ENCODE measurements at places on chromosomes 3 and 15. TPM values are rescaled to one million over a fixed set of nuclear protein-coding genes. Genes with fewer than 3 reads are reported as not detected.

DNA sequence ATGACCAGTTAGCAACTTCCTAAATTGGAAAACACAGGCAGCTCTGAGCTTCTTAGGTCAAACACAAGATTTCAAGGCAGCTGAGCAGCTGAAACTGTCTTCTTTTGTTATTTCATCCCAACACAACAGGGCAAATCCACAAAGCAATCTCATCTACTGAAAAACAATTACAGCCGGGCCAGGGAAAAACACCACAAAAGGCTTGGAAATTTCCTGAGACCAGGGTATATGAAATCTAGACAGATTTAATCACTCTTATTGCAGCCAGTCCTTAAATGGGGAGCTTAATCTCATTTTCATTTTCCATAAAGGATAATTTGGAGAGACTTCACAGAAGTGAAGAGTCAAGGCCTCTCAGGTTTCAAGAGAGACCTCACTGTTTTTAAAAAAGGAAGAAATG lies 181.8 kb downstream of the SSR3 start:
- no peaks in the 10 kb centered on the region for H3K27me3 ChIP-seq
- H3K4me1 ChIP-seq = no peaks in the 10 kb centered on the region
- no peak for DNase-seq

The GOLGA8S gene
- 0.30 TPM for total RNA-seq

DNA sequence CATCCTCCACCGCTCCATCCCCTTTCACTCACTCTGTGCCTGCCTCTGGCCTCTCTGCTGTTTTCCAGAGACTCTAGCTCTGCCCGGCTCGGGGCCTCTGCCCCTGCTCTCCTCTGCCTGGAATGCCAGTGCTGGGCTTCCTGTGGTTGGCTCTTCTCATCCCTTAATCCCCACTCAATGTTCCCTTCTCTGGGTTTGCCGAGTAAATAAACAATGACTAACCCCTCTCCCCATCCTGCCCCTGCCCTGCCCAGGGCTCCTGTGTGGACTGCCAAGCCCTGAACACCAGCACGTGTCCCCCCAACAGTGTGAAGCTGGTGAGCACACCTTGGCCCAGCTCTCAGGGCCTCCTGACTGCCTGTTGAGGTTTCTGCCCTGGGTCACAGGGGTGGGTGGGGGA lies 12.2 kb downstream of the STAB1 start:
- no peak for DNase-seq
- H3K4me1 ChIP-seq = no peaks in the 10 kb centered on the region
- no peaks in the 10 kb centered on the region for H3K27me3 ChIP-seq
- H3K36me3 ChIP-seq = no peaks in the 10 kb centered on the region

The ACTRT3 gene
- not detected for total RNA-seq

GRCh38 chr15:80615783-80616391 lies 79.2 kb upstream of the ABHD17C start:
- no peak overlapping the region for H3K4me3 ChIP-seq
- DNase-seq = no peak
- H3K36me3 ChIP-seq = no peaks in the 10 kb centered on the region
- H3K27me3 ChIP-seq = no peaks in the 10 kb centered on the region
- no peak overlapping the region for H3K27ac ChIP-seq

The GASK1A gene
- total RNA-seq = not detected

The PLA2G4F gene
- total RNA-seq = not detected

GRCh38 chr3:29914861-29915524 lies 634.1 kb downstream of the RBMS3 start:
- no peak overlapping the region for H3K27ac ChIP-seq
- H3K27me3 ChIP-seq = no peaks in the 10 kb centered on the region
- DNase-seq = no peak
- no peaks in the 10 kb centered on the region for H3K4me1 ChIP-seq

DNA sequence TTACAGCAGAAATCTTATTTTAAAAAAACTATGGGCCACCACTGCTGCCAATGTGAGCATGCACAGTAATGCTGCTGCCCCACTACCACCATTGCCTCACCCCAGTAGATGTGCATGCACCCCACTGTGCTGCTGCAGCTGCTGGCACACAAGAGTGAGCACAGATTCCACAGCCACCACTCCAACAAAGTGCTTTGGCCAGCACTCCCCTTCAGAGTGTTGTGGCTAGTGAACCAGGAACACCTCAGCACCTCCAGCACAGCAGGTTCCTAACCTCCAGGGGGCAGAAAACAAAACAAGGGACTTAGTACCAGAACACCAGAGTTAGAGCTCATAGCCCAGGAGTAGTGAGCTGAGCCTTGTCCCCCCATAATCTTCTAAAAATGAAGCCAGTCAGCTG lies 629.6 kb downstream of the PYDC2 start:
- no peaks in the 10 kb centered on the region for H3K27me3 ChIP-seq
- no peak for DNase-seq
- no peak overlapping the region for H3K27ac ChIP-seq
- no peaks in the 10 kb centered on the region for H3K36me3 ChIP-seq
- no peak overlapping the region for H3K4me3 ChIP-seq
- H3K4me1 ChIP-seq = no peaks in the 10 kb centered on the region

DNA sequence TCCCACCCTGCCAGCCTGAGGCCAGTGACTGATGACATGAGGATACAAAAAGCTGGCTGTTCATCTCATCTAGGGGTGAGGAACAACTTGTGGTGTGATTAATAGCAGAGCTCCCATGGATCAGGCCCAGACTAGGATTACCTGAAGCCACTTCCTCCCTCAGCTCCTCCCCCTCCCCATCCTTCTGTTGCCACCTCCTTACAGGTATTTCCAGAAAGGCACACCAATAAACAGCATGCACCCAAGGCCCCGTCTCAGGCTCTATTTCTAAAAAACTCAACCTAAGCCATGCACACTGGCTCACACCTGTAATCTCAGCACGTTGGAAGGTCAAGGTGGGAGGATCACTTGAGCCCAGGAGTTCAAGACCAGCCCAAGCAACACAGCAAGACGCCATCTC lies 54.1 kb downstream of the SRGAP3 start:
- H3K36me3 ChIP-seq = no peaks in the 10 kb centered on the region
- no peak overlapping the region for H3K4me3 ChIP-seq
- H3K27ac ChIP-seq = no peak overlapping the region

DNA sequence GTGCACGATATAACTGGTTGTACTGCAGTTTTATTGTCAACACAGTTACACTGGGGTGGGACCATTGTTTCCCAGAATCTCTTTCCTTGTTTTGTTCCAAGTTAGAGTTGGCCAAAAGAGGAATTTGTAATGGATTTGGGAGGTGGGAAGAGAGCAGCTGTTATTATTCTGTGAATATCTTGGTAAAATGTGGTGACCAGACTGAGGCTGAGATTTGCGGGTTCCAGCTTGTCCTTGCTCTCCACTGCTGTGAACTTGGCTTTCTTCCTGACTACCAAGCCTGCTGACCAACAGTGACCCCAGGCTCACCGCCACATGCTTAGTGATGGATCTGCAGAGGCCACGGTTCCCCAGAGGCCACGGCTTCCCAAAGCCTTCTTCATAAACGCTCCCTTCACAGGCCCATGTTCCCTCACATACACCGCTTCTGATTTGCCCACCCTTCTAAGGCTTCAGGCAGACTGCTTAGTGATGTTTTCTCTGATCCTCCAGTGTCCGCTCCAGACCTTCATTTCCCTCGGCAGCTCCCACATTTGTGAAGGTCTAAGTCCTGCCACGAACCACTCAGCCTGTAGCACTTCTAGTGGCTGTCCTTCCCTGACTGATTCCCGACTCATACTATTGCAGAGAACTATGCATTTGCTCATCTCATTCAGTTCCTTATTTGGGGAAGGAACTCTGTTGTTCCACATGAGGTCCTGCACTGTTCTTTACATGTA lies 525.5 kb upstream of the RGMA start:
- no peak for DNase-seq
- no peak overlapping the region for H3K4me3 ChIP-seq

DNA sequence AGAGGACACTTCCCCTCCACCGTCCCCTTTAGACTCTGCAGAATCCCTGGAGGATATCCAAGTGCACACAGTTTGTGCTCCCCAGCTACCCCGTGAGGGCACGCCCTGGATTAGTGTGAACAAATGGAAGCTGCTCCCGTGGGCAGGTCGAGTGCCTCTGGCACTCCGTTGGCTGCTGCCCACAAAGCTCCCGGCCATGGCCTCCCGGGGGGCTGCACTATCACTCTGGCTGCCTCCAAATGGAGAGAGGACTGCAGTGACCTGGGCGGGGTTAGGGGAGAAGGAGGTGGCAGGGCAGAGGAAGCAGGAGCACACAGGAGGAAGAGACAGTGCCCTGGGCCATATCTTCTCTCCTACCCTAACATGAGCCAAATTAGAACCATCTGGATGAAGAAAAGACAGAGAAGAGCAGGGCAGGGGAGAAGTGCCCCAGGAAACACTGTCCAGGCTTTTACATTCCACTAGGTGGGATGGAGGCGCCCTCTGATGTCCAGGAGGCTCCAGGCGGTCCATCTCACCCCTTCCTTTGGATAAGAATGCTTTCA lies 29.4 kb upstream of the ACAD9 start:
- no peaks in the 10 kb centered on the region for H3K27me3 ChIP-seq
- H3K4me1 ChIP-seq = peaks cover 18% of the 10 kb centered on the region
- no peak for DNase-seq
- H3K27ac ChIP-seq = no peak overlapping the region

The KLHL40 gene
- not detected for total RNA-seq

GRCh38 chr3:49616061-49616460 lies 58.1 kb upstream of the APEH start:
- H3K4me1 ChIP-seq = no peaks in the 10 kb centered on the region
- no peak overlapping the region for H3K4me3 ChIP-seq
- H3K36me3 ChIP-seq = no peaks in the 10 kb centered on the region
- H3K27me3 ChIP-seq = no peaks in the 10 kb centered on the region
- no peak overlapping the region for H3K27ac ChIP-seq

DNA sequence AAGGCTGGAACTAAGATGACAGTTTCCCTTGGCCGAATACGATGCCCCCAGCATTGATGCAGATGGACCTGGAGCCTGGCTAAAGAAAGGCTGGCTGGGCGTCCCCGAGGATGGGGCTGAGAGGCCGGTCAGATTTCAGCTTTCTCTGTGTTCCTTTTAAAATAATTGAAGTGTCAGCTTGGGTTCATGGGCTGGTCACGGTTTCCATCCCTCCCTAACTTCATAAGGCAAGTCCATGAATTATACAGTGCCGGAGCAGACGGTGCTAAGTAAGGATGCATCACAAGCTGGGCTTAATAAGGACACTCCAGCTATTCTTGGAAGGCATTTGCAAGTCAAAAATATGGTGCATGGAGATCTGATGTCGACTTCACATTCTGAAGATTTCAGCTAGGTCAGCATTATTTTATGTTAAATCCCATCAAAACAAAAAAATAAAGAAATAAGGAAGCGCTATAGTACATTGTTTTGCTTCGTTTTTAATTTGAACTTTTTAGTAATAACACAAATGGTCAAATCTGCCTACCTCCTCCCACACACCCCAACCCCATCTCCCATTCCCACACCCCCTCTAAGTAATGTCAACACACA lies 220.8 kb downstream of the RPLP1 start:
- no peak overlapping the region for H3K4me3 ChIP-seq
- peaks cover 25% of the 10 kb centered on the region for H3K4me1 ChIP-seq
- no peaks in the 10 kb centered on the region for H3K27me3 ChIP-seq
- DNase-seq = no peak
- no peaks in the 10 kb centered on the region for H3K36me3 ChIP-seq

- DNase-seq = no peak
- no peak overlapping the region for H3K27ac ChIP-seq
- no peak overlapping the region for H3K4me3 ChIP-seq
These were observed 2.7 kb downstream of the MYO5C start for GRCh38 chr15:52292780-52293392.

GRCh38 chr15:68106656-68107055 lies 52.5 kb downstream of the PIAS1 start:
- no peak overlapping the region for H3K27ac ChIP-seq
- H3K4me3 ChIP-seq = no peak overlapping the region
- H3K27me3 ChIP-seq = no peaks in the 10 kb centered on the region
- peaks cover 3% of the 10 kb centered on the region for H3K4me1 ChIP-seq
- no peak for DNase-seq

- H3K36me3 ChIP-seq = no peaks in the 10 kb centered on the region
- no peaks in the 10 kb centered on the region for H3K4me1 ChIP-seq
- no peak overlapping the region for H3K4me3 ChIP-seq
- no peak overlapping the region for H3K27ac ChIP-seq
These were observed 17.0 kb downstream of the THAP10 start for GRCh38 chr15:70875001-70875782.

GRCh38 chr3:150666167-150666566 lies 37.6 kb downstream of the ERICH6 start:
- peaks cover 11% of the 10 kb centered on the region for H3K4me1 ChIP-seq
- no peak for DNase-seq
- H3K27ac ChIP-seq = no peak overlapping the region

DNA sequence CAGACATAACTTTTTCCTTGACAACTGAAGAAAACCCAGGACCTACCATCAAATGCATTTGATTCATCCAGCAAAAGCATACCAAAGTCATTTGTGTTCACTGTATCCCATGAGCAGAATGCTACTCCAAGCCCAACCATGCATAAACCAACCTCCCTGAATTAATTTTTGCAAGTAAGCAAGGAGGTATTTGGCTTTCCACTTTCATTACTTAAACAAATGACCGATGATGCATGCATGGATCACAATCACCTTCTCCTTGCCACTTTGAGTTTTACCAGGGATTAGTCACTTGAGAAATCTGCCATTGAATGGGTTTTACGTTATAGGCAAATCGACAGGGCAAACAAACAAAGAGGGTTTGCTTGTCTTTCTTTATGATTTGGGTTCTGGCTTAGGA lies 214.8 kb downstream of the FMN1 start:
- H3K36me3 ChIP-seq = no peaks in the 10 kb centered on the region
- no peaks in the 10 kb centered on the region for H3K4me1 ChIP-seq
- DNase-seq = no peak
- H3K4me3 ChIP-seq = no peak overlapping the region
- no peak overlapping the region for H3K27ac ChIP-seq

The P2RY13 gene
- total RNA-seq = not detected

The IGSF10 gene
- total RNA-seq = not detected

DNA sequence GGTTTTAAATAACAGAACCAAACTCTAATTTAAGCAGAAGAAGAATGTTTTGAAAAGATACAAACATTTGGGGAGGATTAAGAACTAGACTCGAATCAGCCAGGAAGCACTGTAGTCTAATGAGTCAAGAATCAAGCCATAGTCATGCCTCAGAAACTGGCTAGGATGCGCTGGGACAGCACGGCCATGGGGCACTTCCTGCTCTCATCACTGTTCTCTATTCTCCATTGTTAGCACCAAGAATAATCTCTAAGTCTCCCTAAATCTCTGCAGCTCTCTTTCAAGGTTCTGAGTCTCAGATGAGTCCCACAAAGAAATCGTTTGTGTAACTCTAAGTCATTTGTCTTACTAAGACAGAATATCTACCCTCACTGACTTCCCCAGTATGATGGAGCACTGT lies 399.0 kb upstream of the KCNMB2 start:
- no peak for DNase-seq
- H3K4me3 ChIP-seq = no peak overlapping the region
- no peaks in the 10 kb centered on the region for H3K27me3 ChIP-seq
- no peaks in the 10 kb centered on the region for H3K4me1 ChIP-seq
- H3K36me3 ChIP-seq = no peaks in the 10 kb centered on the region

Measured in CD4-positive, alpha-beta memory T cell (primary cell).